Pancreas (tissue), 10 donors: ENCODE measurements at places on chromosomes 6 and 20. TPM values are rescaled to one million over a fixed set of nuclear protein-coding genes. Genes with fewer than 3 reads are reported as not detected.

GRCh38 chr6:42468273-42468672 is 16.5 kb upstream of the TRERF1 start:
- H3K36me3 ChIP-seq, result no peaks in the 10 kb centered on the region
- no peaks in the 10 kb centered on the region for H3K27me3 ChIP-seq

DNA sequence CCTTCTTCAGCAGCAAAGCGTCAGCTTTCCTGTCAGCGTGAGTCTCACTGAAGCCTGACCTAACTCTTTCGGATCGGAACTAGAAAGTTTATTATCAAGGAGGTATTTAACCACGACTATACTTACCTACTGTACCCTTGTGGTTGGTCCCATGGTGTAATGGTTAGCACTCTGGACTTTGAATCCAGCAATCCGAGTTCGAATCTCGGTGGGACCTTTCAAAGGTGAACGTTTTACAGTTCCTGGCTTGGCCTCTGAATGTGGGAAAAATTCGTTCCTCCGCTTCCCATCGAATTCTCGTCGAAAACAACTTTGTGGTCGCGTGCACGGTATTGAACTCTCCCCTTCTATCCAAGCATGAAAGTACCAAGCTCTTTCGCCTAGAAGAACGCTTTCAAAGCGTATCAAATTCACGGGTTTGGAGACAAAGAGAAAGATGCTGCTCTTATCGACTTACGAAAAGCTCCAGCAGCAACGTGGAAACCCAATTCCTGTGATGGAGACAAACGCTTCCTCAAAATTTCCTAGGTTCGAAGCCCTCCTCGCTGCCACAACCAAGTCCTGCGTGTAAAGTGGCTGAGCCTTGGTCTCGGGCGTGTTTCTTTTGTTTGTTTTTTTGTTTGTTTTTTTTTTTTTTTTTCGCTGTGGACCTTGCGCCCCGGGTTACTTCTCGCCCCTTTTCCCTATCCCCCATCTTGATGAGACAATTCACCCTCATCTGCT is 63.7 kb downstream of the GPX5 start:
- peaks cover 19% of the 10 kb centered on the region for H3K4me1 ChIP-seq
- H3K4me3 ChIP-seq, result no peak overlapping the region
- H3K36me3 ChIP-seq, result no peaks in the 10 kb centered on the region

DNA sequence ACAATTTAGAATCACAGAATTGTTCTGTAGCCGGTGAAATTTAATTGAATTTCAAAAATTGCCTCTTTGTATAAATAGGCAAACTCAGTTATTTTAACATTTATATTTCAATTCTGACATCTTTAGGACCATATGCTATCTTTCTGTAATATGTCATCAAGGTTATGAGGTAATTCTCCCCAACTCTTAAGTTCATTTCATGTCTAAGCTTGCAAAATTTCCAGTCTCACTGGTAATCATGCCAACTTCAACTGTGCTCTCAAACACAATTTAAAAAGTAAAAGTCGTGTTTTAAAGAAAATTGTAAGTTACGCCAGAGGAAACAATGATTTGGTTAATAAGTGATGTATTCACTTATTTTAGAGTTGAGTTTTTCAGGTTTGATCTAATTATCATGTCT is 1.4 kb downstream of the NCOA7 start:
- peak overlapping the region; percentile 88 for H3K4me3 ChIP-seq
- peaks cover 5% of the 10 kb centered on the region for H3K4me1 ChIP-seq
- no peak overlapping the region for H3K27ac ChIP-seq
- H3K27me3 ChIP-seq, result no peaks in the 10 kb centered on the region

- DNase-seq, result no peak
- H3K27ac ChIP-seq, result no peak overlapping the region
- peaks cover 17% of the 10 kb centered on the region for H3K4me1 ChIP-seq
- H3K4me3 ChIP-seq, result no peak overlapping the region
- no peaks in the 10 kb centered on the region for H3K36me3 ChIP-seq
Observed at GRCh38 chr6:13009031-13009430, 292.5 kb downstream of the PHACTR1 start.

GRCh38 chr6:32772656-32773055 is 9.3 kb upstream of the HLA-DQB2 start:
- H3K4me3 ChIP-seq, result no peak overlapping the region
- no peak for DNase-seq
- H3K27me3 ChIP-seq, result no peaks in the 10 kb centered on the region

- no peak overlapping the region for H3K4me3 ChIP-seq
- H3K27ac ChIP-seq, result no peak overlapping the region
- peaks cover 14% of the 10 kb centered on the region for H3K36me3 ChIP-seq
- H3K27me3 ChIP-seq, result no peaks in the 10 kb centered on the region
- no peak for DNase-seq
- H3K4me1 ChIP-seq, result peaks cover 4% of the 10 kb centered on the region
Observed at GRCh38 chr6:111265842-111266241, 178.5 kb downstream of the SLC16A10 start.

- H3K4me3 ChIP-seq, result no peak overlapping the region
- no peak overlapping the region for H3K27ac ChIP-seq
- H3K27me3 ChIP-seq, result no peaks in the 10 kb centered on the region
- no peaks in the 10 kb centered on the region for H3K4me1 ChIP-seq
Observed at GRCh38 chr6:102038964-102039363, 645.5 kb downstream of the GRIK2 start.

GRCh38 chr6:144873623-144874378 is 588.7 kb downstream of the UTRN start:
- no peak overlapping the region for H3K4me3 ChIP-seq
- H3K36me3 ChIP-seq, result no peaks in the 10 kb centered on the region
- H3K4me1 ChIP-seq, result no peaks in the 10 kb centered on the region
- H3K27me3 ChIP-seq, result no peaks in the 10 kb centered on the region

DNA sequence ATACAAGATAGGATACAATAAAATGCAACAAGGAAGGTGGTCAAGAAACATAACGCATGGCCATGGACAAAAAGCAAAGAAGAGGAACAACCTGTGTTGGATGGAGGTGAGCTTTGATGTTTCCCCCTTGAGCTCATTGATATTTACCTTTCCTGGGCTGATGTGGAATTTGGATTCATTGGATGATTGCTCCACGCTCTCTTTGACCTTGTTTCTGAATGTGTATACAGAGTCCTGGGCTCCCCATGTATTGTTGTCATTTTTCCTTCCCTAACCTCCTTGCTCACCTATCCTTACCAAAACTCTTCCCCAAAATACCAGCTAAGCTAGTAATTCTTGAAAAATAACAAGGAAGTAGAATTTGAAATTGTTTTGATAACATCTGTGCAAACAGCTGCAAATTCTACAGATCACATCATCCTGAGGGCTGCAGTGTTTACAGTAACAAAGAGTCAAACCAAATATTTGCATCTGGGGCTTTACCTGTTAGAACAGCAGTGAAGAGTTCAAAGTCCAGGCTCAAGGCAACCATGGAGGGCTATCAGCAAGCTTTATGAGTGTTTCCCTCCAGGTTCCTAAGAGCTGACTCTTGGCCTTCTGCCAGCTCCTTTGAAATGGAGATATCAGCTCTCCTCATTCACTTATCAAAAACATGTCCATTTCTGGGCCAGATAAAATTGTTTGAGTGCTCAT is 214.3 kb upstream of the MARCKS start:
- H3K4me1 ChIP-seq, result peaks cover 21% of the 10 kb centered on the region
- H3K27ac ChIP-seq, result peak overlapping the region; percentile 76
- no peaks in the 10 kb centered on the region for H3K27me3 ChIP-seq
- H3K4me3 ChIP-seq, result no peak overlapping the region
- no peaks in the 10 kb centered on the region for H3K36me3 ChIP-seq

DNA sequence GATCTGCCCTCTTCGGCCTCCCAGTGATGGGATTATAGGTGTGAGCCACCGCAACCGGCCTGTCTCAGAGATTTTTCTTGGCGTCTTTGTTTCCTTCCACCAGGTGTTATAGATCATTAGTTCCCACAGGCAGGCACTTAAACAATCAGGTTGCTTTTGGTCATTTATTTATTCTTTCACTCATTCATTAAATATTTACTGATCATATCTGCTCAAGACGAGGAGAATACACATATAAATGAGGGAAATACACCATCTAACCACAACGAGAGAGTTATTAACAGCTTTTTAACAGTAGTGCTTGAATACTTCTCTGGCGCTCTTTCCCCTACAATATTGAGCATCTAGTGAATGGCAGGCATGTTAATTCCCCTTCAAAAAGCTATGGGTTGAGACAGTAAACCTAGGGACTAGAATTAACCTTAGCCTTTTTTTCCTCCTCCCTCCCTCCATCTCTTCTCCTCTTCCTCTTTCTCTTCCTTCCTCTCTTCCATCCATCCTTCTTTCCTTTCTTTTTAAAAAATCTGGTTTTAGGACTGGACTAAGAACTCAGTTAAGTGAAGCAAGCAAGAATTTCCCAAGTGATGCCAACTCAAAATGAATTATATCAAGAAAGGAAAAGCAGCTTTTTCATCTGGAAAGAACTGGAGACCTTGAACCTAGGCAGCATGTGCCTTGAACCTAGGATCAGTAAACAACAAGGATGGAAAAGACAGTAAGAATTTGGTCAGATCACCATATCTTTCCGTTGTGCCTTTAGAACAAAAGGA is 41.1 kb upstream of the RFPL4B start:
- no peak for DNase-seq
- H3K27me3 ChIP-seq, result no peaks in the 10 kb centered on the region
- no peaks in the 10 kb centered on the region for H3K36me3 ChIP-seq
- H3K4me3 ChIP-seq, result no peak overlapping the region

DNA sequence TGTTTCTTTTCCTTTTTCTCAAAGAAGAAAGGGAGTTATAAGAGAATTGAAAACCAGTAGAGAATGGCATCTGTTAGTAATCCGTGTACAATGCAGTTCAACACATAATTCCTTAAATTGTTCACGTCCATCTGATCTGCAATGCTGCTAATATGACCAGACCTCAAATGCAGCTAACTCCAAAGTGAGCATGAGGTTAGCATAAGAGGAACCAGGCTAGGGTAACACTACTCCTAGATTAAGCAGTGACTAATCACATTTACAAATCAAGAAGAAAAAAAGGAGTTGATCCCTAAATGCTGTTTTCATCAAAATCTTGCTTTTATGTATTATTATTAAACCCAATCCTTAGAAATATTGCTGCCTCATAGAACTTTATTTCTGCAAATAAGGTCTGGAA is 432.7 kb upstream of the ARID1B start:
- no peaks in the 10 kb centered on the region for H3K36me3 ChIP-seq
- no peaks in the 10 kb centered on the region for H3K4me1 ChIP-seq
- no peak for DNase-seq
- no peaks in the 10 kb centered on the region for H3K27me3 ChIP-seq

DNA sequence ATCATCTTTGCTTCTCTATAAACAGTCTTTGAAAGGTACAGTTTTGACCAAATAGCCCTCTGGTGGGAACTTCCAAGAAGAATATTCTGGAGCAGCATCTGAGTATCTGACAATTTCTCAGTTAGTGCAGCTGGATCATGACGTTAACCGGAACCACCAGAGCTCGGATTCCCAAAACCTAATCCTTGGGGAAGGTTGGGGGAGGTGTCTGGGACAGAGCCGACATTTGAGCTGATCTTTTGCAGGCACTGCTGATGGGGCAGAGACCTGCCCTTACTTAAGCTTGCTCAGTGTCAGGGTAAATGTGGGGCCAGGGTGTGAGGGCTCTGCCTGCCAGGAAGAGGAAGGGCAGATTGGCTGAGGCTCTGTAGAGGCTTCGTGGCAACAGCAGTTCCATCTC is 416.6 kb downstream of the DHX35 start:
- no peaks in the 10 kb centered on the region for H3K4me1 ChIP-seq
- no peak for DNase-seq
- H3K36me3 ChIP-seq, result no peaks in the 10 kb centered on the region
- H3K27ac ChIP-seq, result no peak overlapping the region
- no peak overlapping the region for H3K4me3 ChIP-seq

- no peak for DNase-seq
- H3K4me1 ChIP-seq, result no peaks in the 10 kb centered on the region
Observed at GRCh38 chr6:77502981-77503380, 39.7 kb upstream of the HTR1B start.

DNA sequence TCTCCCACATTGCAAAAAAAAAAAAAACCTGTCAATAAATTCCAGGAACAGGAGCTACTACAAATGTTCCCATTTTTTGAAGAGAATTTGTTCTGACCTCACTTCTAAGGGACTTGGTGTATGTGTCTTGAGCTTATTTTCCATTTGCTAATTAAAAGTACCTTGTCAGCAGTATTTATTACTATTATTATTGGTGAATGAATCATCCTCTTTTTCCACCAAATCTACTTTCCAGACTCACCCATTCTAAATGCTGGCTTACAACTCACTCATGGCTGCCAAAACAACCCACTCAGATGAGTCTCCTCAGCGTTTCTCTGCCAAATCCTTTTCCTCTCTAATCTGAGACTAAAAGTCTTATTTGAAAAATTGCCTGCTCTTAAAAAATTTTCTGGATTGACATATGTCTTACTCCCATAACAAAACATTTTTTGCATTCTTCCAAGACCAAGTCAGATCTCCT is 33.2 kb upstream of the TASP1 start:
- H3K36me3 ChIP-seq, result no peaks in the 10 kb centered on the region
- H3K4me3 ChIP-seq, result no peak overlapping the region
- no peak for DNase-seq
- no peaks in the 10 kb centered on the region for H3K27me3 ChIP-seq
- H3K27ac ChIP-seq, result no peak overlapping the region

DNA sequence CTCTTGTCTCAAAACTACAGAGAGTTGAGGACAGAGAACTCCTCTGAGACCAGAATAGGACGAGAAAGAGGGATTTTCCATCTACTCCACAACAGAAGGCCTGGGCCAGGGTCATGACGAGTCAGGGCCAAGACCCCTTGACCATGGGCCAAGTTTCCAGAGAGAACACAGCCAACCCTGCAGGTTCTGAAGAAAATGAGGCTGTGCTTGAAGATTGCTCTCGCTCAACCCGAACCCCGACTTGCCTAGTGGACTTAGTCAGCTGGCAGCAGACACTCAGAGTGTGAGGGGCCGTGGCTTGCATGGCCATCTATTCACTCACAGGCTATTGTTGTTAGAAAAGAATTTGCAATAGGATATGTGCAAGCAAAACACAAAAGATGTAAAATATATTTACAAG is 54.5 kb downstream of the TMEM242 start:
- no peaks in the 10 kb centered on the region for H3K36me3 ChIP-seq
- H3K27me3 ChIP-seq, result no peaks in the 10 kb centered on the region
- no peak for DNase-seq
- no peaks in the 10 kb centered on the region for H3K4me1 ChIP-seq
- H3K4me3 ChIP-seq, result no peak overlapping the region
- peak overlapping the region; percentile 23 for H3K27ac ChIP-seq

The EEF1A2 gene
- total RNA-seq, result 5.0 TPM

The NECAB3 gene
- 18.4 TPM for total RNA-seq

The WFDC12 gene
- not detected for total RNA-seq

The SLC22A1 gene
- 0.86 TPM for total RNA-seq

The FOXS1 gene
- total RNA-seq, result 0.79 TPM

The TEAD3 gene
- total RNA-seq, result 4.0 TPM
